Stimulated activated CD4-positive, alpha-beta T cell treated with anti-CD3 and anti-CD28 coated beads, Interleukin-15, amount 100 ng/mL, for 48 hours (primary cell): ENCODE measurements at places on chromosomes 11 and 22.
A peak's percentile ranks its signal among the peaks of the same experiment; 100 is the strongest.

DNA sequence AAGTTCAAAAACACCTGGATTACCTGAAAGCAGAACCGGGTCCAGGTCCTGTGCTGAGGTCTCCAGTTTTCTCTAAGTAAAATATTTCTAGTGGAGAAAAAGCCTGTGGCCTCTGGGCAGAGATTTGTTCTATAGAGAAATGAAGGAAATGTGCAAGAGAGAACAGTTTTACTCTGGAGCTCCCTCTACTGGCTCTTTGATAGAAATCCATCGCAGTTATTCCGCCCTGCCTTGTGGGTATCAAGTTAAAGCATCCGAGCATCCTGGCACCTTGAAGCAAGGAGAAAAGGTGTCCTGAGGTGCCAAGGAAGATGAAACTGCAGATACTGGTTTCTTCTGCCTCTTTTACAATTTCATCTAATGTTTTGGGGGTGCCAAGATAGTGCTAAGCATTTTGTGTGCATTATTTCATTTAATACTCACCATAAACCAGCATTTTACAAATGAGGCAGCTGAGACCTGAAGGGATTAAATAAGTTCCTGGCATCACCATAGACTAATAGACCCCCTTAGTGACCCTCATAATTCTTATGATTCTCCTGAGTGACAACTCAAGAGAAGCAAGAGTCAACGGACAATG, 113.1 kb upstream of the HSD17B12 start:
- DNase-seq: no peak

DNA sequence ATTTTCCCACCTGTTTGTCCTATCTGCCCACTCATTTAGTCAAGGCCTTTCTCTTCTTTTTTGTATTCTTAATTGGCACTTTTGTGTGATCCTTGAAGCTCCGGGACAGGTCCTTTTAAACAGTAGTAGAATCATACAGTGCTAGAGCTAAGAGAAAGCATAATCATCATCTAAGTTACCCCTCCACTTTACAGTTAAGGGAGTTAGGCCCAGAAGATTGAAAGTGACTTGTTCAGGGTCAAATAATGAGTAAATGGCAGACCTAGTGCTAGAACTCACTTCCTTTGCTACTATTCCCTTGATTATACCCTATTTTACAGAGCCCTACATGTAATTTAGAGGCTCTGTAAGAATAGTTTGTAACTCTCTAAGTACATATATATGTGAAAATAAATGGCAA, 2.5 kb downstream of the USP47 start:
- DNase-seq: no peak

- DNase-seq: no peak
Measured at GRCh38 chr11:75330291-75330690, 21.2 kb downstream of the ARRB1 start.

DNA sequence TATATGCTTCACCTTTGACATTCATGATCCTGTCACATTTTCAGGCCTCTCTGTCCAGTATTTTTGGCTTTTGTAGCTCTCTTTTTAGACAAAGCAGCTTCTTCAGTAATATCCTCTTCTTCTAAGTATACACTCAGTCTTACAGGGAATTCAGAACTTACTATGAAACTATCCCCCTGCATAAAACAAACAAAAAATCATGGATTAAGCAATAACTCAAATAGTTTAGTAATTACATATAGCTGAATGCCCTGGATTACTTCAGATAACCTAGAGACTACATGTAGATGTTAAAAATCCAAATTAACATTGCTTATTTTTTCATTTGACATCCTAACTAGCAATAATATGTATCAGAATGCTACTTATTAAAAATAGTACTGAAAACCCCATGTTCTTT, 5.2 kb downstream of the TAF1D start:
- no peak for DNase-seq

- DNase-seq: no peak
Measured at GRCh38 chr11:132814410-132814809, 717.9 kb downstream of the OPCML start.

DNA sequence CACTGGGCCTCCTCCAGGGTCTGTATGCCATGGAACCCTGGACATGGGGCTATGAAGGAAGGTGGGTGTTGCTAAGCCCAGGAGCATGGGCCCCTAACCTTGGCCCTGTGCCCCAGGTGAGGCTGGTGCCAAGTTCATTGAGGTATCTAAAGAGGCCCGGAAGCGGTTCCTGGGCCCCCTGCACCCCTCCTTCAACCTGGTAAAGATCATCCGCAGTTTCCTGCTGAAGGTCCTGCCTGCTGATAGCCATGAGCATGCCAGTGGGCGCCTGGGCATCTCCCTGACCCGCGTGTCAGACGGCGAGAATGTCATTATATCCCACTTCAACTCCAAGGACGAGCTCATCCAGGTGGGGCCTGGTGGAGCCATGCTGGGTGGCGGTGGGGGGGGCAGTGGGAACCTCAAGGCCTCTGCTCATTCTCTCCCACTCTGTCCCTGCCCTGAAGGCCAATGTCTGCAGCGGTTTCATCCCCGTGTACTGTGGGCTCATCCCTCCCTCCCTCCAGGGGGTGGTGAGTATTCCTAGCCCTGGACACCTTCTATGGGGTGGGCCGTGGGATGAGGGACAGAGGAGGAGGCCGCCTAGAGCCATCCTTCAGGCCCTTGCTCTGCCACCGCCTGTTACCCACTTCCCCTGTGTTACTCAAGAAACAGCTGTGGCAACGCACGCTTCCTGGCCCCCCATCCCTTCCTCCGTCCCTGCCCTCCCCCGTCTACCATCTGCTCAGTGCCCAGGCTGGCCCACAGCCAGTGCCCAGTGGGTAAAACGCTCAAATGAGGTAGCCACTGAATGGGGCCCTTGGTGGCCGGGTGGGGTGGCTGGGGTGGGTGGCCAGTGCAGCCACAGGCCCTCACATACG, 3.0 kb downstream of the PNPLA2 start:
- no peak for DNase-seq

- no peak for DNase-seq
Measured at GRCh38 chr22:35230839-35231584, 26.3 kb upstream of the HMGXB4 start.

- DNase-seq: no peak
Measured at GRCh38 chr11:11211186-11211585, 141.9 kb downstream of the CSNK2A3 start.

DNA sequence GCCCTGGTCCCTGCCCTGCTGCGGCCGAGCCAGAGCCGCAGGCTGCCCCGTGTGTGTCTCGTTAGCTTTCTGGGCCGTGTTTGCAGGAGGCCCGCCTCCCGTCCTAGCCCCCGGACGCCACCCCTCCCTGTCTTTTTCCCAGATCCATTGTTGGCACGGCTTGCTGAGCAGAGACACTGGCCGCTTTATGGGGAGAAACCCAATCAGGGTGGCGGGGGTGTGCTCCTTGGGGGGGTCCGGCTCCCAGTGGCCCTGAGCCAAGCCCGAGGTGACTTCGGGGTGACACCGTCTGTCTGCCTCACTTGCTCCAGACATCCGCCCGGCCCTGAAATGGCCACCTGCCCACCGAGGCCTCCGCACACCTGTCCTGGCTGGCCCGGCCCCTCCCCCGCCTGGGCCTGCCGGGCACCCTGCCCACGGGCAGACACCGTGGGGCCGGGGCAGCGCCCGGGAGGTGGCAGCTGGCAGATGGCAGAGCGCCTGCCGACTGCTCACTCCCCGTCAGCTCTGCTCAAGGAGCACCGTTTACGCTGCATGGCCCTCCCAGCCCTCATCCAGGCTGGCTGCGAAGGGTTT, 43.1 kb upstream of the PPARA start:
- no peak for DNase-seq

DNA sequence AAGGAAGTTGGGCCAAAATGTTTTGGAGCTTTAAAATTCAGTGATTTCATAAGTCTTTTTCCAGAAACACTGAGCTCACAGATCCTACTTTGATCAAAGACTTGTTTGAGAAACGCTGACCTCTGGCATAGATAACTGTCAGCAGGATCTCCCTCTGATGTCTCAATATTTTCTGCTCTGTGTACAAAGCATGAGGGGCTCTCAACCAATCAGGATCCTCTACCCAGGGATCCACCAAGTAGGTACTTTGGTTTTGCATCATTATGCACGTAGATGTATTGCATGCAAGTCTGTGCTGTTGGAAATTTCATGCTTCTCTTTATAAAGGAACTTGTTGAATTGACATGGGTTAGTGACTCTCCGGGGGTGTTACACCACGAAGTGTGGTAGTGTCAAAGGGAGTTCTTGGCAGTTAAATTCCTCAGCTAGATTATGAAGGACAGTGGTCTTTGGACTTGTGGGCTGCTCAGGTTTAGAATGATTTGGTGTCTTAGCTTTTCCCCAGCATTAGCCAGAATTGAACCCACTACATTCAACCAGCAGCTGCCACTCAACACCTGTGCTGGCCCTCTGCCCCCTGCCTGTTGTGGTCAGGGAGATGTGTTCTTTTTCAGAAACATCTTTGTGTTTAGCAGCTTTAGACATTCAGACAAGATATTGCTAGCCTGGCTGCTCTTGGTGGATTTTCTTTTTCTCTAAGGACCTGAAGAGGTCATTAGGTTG, 1.7 kb upstream of the DIXDC1 start:
- DNase-seq: no peak

DNA sequence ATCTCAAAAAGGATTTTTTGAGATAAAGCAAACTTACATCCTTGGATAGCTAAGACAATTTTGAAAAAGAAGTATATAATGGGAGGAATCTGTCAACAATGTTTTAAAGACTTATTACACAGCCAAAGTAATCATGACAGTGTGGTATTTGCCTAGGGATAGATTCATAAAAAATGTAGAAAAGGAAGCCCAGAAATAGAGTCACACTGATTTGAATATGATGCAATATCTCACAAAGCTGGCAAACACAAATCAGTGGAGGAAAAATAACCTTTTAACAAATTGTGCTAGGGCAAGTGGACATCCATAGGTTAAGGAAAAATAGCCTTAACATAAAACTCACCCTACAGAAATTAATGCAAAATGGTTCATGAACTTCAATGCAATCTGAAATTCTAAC, 6.0 kb downstream of the XKR3 start:
- DNase-seq: no peak

- DNase-seq: no peak
Measured at GRCh38 chr22:27879923-27880322, 39.1 kb downstream of the PITPNB start.

DNA sequence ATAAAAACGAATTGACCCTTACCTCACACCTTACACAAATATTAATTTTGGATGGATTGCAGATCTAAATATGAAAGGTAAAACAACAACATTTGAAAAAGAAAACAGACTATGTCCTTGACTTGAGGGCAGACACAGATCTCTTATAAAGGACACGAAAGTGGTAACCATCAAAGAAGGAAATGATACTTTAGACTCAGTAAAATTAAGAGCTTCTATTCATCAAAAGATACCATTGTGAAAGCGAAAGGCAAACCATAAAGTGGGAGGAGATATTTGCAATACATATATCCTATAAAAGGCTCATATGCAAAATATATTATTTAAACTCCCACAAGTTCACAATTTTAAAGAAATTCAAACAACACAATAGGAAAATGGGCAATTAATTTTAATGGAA, 5.0 kb downstream of the HEPACAM start:
- DNase-seq: no peak

DNA sequence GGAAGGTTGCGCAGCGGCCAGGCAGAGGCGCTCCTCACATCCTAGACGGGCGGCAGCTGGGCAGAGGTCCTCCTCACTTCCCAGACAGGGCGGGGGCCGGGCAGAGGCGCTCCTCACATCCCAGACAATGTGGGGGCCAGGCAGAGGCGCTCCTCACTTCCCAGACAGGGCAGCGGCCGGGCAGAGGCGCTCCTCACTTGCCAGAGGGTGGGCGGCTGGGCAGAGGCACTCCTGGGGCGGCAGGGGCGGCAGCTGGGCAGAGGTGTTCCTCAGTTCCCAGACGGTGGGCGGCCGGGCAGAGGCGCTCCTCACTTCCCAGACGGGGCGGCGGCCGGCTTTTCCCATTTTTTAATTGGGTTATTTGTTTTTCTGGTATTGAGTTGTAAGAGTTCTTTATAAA, 20.2 kb upstream of the PTS start:
- DNase-seq: no peak

- peak; percentile 85 for DNase-seq
Measured at GRCh38 chr11:8688414-8689362, 6.1 kb downstream of the RPL27A start.

GRCh38 chr22:23894710-23895598, 771 bp downstream of the MIF start:
- DNase-seq: peak; percentile 64

GRCh38 chr22:27499121-27499520, 302.4 kb downstream of the MN1 start:
- DNase-seq: no peak

GRCh38 chr11:6237761-6238302, 1.1 kb upstream of the CNGA4 start:
- DNase-seq: no peak

- no peak for DNase-seq
Measured at GRCh38 chr11:129803533-129803932, 12.1 kb upstream of the TMEM45B start.

DNA sequence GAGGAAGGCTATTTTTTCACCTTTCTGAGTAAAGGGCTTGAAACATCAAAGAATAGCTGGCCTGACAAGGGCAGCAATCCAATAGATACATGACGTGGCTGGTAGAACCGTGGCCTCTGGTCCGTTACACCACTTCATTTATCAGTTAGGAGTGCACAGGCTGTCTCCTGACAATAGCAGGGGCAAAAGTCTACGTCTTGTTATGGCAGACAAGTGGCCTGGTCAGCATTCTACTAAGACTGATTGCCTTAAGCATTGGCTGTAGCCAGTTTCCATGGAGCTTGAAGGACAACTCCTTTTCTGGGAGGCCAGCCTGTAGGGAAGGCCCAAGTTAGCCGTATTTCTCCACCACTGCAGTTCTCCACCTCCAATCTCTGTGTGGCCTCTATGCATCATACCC, 9.2 kb upstream of the GDPD4 start:
- DNase-seq: no peak

- DNase-seq: no peak
Measured at GRCh38 chr11:86369668-86370067, 5.0 kb upstream of the CCDC81 start.

GRCh38 chr11:124898711-124899110, 1.0 kb upstream of the ROBO4 start:
- DNase-seq: no peak

DNA sequence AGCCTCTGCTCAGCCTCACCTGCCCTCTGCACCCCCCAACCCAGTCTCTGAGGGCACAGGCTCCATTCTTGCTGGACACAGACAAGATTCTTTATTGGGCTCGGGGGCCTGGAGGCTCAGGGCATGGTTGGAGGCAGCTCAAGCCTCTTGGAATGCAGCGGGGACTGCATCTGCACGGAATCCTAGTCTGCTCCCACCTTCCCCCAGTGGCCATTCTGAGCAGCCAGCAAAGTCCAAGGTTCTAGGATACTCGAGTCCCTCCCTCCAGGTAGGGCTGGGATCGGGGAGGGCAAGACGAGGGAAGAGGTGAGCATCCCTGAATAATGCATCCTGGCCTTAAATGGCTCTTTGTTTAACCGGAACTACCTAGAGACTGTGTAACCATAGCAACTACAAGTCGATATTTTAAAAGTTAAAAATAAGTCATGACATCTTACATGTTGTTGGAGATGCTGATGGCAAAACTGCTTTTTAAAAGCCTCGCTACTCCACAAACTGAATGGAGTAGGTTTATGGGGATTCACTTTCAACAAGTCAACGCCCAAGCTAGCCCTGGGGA, 10.7 kb upstream of the IGSF22 start:
- DNase-seq: no peak

- DNase-seq: no peak
Measured at GRCh38 chr11:111722501-111722900, 43.7 kb downstream of the PPP2R1B start.

- DNase-seq: no peak
Measured at GRCh38 chr11:69308936-69309615, 15.1 kb downstream of the MYEOV start.
